ENCODE measurements at places on chromosomes 4 and X.

DNA sequence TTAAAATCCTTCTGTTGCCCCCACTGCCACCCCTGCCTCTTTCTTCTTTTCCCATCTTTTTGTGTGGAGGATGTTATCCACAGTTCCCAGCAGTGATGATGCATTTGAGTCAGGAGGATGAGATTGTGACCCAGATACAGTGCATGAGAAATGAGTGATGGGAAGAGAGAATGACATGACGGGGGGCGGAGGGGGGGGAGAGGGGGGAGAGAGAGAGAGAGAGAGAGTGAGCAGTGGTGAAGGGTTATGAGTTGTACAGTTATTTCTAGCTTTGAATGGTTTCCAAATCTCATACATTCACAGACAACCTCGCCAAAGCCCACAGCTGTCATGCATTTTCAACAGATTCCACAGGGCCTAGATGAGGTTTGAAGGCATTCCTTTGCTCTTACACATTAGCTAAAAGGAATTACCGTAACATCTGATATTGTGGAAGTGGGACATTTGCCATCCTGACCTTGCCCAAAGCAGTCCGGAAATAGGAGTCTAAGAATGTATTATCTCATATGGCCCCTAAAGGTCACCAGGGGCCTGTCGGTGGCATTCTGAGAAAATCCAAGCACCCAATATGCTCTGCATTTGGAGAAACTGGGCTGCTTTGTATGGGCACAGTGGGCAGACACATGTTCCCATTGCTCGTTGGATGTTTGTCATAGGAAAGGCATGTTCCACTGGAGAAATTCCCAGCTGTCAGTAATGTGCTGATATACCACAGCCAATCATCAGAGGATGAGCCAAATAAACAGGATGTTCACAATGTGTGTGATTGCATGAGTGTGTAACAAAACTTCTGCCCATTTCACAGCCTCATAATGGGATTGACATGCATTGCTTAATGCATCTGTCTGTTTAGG lies 435.8 kb downstream of the SPRY1 start:
- ATAC-seq, result peak; percentile 8

DNA sequence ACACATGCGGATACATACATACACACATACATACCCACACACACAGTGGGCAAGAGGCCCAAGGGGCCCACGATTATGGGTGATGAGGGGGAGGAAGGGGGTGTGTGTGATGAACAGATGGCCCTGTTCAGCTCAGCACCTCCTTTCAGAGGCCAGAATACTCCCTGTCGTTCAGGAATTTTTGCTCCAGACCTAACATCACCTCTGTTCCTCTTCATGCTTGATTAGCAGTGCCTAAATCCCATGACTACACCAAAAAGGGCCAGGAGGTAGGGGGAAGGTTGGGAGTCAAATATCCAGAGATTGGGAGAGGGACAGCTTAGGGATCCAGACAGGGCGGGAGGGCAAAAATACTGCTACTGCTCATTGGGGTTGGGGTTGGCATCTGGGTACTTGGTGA lies 42.7 kb downstream of the SMC1A start:
- no peak for ATAC-seq

DNA sequence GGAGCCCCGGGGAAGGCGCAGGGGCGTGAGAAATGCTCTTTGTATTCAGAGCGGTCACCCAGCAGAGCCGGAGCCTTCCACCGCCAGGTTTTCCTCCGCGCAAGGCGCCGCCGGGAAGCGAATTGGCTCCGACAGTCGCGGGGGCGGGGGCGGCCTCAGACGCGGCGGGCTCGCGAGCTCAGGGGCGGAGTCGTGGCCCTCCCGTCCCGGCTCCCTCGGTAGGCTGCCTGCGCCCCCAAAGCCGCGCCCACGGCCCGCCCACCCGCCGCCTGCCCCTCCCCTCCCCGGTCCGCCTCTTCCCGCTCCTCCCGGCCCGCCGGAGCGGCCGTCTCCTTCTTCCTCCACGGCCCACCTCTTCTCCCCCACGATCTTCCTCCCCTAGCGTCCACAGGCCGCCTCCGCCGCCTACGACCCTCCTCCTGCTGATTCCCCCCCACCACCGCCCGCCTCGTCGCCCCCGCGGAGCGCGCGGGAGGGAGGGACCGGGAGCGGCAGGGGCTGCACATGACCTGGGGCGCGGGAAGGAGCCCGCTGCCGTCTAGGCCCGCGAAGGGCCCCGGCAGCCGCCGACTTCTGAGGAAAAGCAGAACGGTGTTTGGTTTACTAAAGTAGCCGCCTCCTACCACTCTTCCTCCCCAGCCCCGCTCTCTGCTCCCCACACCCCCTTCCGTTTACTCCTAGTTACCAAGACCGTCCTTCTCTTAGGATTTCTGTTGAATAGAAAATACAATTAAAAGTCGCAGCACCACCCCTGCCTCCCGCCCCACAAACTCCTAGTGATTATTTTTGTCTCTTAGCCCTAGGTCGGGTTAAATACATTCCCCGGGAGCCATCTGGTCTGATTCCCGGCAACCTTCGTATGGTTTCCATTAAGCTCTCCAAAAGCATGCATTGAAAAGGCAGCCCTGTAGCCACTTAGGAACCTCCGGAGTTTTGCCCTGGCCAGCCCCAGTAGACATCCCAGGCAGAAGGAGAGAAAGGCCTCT lies 53.2 kb downstream of the C4orf51 start:
- peak; percentile 87 for ATAC-seq

- peak; percentile 63 for ATAC-seq
Observed at GRCh38 chr4:22389240-22389870, 126.5 kb downstream of the ADGRA3 start.

DNA sequence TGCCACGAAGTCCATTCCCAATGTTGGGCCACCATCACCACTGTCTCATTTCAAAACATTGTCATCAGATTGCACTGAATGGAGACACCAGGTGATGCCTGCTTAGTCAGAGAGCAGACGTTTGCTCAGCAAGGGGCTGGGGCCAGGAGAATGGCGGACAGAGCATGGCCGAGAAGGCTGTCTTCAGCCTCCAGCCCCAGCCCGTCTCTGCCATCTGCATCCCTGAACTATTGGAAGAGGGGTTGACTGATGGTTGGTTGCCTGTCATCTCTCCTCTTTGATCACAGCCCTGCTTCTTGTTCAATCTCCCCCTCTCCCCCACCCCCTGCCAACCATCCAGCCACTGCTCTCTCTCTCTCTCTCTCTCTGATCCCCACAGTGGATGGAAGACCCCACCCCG lies 140.9 kb downstream of the SHOX start:
- no peak for ATAC-seq

DNA sequence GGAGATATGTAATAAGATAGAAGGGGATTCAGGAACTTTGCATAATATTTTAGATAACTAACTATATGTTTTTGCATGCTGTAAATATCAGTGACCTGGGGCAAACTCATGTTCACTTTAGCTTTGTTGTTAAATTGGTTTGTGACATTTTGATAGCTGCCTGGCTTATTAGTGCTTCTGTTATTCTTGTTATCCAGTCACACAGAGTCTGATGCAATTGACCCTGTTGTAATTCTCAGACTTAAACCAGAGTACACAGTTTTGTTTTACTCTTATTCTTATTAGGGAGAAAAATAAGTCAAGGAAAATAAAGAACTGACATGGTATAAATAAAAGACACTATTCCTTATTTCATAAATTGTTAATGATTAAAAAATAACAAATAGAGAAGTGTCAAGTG lies 516.7 kb upstream of the SLIT2 start:
- ATAC-seq, result no peak

DNA sequence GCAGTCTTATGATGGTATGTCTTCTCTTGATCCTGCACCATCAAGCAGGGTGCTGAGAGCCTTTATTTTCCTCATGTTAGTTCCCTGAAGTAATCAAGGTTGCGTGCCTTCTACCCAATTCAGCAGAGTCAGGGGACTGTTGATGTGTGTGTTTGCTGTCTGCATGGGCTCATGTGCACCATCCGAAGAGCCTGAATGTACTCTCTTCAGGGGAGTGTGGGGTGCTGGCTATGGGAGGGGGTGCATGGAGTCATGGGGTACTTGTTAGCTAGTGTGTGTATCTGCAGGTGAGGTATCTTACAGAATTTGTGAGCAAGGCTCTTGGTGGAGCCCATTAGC lies 154.3 kb upstream of the ANXA3 start:
- no peak for ATAC-seq

DNA sequence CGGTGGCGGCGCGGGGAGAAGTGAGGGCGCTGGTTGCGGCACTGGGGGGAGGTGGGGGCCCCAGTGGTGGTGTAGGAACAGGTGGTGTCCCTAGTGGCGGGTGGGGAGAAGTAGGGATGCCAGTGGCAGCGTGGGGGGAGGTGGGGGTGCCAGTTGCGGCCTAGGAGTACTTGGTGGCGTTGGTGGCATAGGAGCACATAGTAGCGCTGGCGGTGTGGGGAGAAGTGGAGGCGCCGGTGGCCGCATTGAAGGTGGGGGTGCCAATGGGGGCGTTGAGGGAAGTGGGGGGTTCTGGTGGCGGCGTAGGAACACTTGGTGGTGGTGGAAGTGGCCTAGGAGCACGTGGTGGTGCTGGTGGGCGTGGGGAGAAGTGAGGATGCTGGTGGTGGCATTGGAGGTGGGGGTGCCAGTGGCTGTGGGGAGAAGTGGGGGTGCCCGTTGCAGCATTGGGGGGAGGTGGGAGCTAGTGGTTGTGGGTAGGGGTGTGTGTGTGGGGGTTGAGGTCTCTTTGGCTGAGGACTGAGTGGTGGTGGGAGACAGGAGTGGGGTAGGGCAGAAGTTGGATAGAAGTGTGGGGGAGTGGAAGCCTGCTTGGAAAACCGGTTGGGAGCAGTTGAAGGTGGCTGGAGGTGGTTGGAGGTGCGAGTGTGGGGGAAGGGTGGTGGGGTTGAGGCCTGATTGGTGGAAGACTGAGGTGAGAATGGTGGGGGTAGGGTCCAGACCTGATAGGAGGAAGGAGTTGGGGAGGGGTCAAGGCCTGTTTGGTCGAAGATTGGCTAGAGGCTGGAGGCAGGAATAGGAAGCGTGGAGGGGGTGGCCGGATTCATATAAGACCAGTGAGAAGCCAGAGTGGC lies 1.1 kb downstream of the GCNA start:
- peak; percentile 28 for ATAC-seq

DNA sequence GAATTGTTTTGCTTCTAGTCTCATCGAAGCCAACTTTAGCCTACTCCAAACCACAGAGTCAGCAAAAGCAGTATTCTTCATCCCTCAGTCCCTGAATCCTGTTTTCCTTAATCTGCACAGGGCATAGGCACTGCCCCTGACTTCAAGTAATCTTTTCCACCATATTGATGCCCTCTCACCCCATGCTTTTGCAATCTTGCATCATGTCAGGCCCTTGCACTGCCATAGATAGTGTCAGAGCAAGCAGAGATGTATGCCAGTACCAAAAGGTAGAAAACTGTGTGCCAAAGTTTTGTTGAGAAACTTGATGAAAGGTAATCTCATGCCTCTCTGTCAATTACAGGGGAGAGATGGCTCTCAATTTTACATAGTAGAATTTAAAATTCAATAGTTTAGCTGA lies 131.1 kb downstream of the CFAP299 start:
- no peak for ATAC-seq

GRCh38 chr4:56531149-56531770 lies 25.7 kb downstream of the ARL9 start:
- ATAC-seq, result no peak

- ATAC-seq, result peak; percentile 34
Observed at GRCh38 chr4:1676605-1677525, 7.2 kb downstream of the FAM53A start.

GRCh38 chr4:166741742-166742141 lies 492.6 kb downstream of the SPOCK3 start:
- ATAC-seq, result no peak

GRCh38 chrX:69255441-69256290 lies 90.4 kb upstream of the PJA1 start:
- no peak for ATAC-seq

GRCh38 chrX:22389556-22390179 lies 117.0 kb downstream of the CBLL2 start:
- ATAC-seq, result no peak

- ATAC-seq, result no peak
Observed at GRCh38 chr4:113496698-113497097, 264.8 kb downstream of the CAMK2D start.

DNA sequence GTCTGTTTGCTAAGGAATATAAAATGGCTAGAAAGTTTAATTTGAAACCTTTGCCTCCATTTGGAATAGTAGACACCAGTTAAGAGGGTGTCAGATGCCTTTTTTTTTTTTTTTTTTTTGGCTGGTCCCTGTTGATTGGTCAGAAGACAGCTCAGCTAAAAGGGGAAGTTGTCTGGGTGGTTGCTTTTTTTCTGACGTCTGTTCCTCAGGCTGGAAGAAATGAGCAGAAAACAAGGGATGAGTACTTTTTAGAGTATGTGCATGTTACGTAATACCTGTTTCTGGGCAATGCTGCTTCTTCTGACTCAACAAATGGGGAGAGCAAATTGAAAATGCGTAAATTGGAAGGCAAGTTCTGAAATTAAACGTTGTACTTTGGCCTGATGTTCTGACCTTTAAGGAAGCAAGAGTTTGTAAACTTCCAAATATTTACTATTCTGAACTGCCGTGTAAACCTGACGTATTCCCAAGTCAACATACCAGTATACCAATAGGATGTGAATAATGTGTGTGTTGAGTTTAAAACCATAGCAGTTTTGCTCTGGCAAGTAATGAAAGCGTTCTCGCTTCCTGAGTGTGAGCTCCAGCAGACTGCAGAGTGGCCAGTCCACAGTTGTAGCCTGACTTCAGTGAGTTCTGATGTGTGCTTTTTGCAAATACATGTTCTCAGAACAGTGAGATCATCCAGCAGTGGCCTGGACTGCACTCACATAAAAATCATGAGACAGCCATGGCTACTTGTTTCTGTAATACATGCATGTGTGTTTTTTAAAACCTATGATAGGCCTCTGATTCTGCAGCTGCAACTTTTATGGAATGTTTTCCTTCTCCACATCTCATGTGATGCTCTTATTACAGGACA lies 1.7 kb downstream of the SAT1 start:
- peak; percentile 7 for ATAC-seq

DNA sequence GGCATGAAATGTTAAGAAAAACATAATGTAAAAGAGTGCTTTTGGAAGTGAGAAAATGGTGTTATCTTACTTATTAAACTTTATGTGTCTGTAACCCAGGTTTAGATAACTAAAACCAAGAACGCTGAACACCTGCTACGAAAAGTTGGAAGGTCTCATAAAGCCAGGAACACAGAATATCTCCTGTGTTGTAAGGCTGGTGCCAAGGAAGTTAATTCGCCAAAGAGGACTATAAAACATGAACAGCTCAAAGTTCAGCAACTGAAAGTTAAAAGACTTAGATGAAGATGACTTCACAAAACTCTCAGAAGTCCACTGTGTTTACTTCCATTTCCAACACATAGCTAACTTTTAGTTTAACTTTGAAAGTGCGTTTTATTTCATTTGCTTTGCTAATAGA lies 54.3 kb downstream of the GPRIN3 start:
- no peak for ATAC-seq

DNA sequence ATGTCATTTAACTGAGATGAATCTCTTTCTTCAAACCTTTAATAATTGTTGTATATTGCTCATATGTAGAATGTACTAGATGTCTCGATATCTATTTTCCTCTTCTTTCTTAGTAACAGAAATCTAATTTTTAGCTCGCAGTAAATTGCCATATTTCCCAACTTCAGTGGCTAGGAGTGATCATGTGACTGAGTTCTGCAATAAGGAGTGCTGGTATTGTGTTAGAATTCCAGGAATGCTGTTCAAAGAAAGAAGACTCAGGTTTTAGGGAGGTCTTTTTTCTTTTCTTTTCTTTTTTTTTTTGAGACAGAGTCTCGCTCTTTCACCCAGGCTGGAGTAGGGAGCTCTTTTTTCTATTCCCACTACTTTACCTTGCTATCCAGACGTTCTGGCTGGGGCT lies 81.7 kb downstream of the SLC10A7 start:
- ATAC-seq, result no peak

- no peak for ATAC-seq
Observed at GRCh38 chr4:2303121-2303685, 41.3 kb upstream of the MXD4 start.

- no peak for ATAC-seq
Observed at GRCh38 chr4:73711989-73712388, 28.4 kb upstream of the CXCL8 start.

All from esophagus mucosa (tissue), 1 donor.